IPS DF 19.7 (cell line): ENCODE measurements at places on chromosomes 2 and 18.

GRCh38 chr2:150690870-150691269 is 203.4 kb upstream of the RND3 start:
- DNase-seq = no peak

GRCh38 chr2:224969633-224970260 is 72.5 kb downstream of the DOCK10 start:
- DNase-seq = no peak

GRCh38 chr2:28683100-28683706 is 68.4 kb upstream of the PPP1CB start:
- peak; percentile 38 for DNase-seq

DNA sequence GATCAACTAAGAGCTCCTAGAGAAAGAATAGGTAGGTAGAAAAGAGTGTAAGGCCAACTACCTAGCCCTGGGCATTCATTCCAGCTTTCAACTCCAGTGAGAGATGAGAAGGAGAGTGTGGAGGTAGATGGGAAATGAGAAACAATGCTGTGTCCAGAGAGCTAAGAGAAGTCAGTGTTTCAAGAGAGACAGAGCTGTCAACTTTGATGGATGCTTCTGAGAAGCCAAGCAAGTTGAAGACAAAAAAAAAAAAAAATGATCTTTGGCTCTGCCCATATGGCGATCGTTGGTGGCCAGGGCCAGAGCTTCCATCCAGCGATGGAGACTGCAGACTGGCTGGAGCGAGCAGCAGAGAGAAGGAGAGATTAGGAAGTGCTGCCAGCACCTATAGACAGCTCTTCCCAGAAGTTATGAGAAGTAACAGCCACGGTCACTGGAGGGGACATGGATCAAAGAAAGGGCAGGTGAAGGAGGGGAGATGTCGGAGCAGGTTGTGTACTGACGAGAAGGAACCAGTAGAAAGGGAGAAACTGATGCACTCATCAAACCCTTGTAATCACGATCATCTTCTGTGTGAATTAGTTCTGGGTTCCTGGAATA is 112.4 kb upstream of the PPP1CB start:
- no peak for DNase-seq

DNA sequence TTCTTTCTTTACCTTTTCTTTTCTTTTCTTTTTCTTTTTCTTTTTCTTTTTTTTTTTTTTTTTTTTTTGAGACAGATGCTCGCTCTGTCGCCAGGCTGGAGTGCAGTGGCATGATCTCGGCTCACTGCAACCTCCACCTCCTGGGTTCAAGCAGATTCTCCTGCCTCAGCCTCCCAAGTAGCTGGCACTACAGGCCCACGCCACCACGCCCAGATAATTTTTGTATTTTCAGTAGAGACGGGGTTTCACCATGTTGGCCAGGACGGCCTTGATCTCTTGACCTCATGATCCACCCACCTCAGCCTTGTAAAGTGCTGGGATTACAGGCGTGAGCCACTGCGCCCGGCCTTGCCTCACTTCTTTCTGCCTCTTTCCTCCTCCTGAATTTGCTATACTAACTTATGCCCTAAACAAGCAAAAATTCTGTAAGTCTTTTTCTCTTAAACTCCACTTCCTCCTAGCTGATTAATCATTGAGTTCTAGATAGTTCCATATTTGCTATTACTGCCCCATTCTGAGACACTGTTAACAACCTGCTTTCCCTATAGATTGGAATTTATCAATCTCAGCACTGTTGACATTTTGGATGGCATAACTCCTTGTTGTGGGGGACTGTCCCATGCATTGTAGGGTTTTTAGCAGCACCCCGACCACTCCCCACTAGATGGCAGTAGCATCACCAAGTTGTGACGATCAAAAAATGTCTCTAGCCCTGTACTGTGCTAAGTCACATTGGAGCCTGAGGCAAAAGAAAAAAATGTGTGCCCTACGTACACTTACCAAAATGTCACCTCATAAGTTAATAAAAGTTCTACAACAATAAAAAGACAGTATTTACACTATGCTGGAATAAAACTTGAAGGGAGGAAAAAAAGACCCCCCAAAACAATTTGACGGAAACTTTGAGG is 16.4 kb upstream of the THADA start:
- DNase-seq = no peak
